ENCODE measurements at places on chromosomes 7 and 10.

DNA sequence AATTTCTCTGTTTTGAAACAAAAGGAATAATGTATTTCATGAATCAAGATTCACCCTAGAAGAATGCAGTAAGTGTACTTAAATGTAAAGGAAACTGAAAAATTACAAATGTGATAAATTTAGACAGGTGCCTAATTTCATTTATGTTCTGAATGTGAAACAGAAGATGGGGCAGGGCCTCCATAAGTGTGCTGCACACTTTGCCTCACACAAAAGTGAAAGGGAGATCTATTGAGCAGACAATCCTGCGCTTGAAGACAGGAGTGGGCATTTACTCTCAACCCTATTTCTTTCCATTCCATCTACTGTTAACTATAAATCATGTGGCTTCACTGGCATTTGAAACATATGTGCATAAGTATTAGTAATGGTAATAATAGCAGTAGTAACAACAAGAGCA is 36.2 kb downstream of the GNG11 start:
- DNase-seq: no peak

DNA sequence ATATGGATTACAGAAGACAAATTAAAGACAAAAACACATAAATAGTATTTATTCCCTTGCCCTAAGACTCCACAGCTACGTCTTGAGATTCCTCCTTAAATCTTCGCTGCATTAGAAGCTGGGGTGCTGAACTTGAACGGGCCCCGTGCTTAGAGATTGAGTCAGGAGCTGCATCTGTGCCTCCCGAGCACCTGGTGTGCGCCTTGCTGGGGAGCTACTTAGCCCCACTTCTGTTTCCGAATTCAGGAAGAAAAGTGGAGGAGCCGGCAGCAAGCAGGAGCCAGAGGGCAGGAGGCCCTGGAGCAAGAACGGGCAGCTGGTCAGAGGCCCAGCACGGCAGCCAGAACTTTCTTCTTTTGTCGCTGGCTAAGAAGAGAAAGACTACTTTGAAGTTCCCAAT is 30.4 kb upstream of the RNF32 start:
- no peak for DNase-seq

DNA sequence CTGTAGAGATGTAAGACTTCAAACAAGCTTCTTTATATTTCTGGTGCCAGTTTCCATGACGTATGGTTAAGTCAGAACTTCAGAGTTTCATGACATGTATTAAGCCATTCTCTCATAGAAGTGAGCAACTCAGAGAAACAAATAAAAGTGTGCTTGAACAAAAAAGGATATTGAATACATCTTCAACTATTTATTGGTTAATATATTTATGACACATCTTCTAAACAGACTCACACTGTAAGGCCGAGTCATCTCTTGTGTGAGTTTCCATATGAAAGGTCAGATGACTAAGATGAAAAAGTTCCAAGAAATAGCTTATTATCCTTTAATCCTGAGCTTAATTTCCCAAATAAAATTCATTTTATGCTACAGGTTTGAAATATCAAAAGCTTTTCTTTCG is 105.5 kb upstream of the CSTF2T start:
- DNase-seq: peak; percentile 40

GRCh38 chr10:96998329-96998888 is 166.3 kb downstream of the LCOR start:
- DNase-seq: peak; percentile 40

DNA sequence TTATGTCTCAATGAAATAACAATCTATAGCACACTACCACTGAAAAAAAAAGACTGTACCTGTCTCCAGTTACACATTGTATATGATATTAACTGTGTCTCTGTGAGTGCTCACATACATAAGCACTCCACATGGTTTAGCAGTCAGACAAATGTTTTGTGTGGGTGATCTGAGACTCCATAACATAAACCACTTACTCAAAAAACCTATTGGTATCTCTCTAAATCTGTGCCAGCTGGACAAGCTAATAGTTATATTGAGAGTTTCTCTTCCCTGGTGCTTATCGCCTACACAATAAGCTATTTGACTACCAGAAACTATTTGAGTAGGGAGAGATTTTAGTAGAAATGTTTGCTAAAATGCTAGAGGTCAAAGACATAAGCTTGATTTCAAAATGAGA is 190.1 kb upstream of the AGR3 start:
- no peak for DNase-seq

DNA sequence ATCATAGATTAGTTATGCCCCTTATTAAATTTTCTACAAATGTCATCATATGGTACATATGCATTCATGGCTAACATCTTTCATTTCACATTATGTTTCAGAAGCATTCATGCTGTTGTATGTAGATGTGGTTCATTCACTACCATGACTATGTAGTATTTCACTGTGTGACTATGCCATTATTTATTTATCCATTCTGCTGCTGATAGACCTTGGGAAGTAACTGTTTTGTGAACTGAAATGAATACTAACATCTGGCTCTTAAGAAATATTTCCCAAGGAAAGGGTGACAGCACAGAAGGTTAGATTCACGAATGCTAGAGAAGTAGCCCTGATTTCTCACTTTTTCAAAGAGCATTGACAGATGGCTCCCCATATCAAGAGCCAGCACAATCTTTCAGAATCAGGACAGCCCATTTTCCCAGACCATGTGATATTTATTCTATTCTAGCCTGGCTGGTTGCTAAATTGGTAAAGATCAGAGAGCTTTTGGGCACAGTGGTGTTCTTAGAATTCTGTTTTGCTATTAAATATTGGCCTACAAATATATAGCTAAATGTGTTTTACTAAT is 157.4 kb downstream of the DYNC1I1 start:
- DNase-seq: no peak

DNA sequence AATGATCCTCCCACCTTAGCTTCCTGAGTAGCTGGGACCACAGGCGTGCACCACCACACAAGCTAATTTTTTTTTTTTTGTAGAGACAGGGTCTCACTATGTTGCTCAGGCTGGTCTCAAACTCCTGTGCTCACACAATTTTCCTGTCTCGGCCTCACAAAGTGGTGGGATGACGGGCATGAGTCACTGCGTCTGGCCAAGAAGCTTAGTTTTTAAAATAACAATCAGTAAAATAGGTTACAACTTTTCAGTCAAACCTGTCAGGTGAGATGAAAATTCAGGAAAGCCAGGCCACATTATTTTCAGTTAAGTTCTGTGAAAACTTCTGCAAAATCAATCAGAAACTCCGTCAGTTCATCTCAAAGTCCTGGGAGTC is 55.4 kb downstream of the FAM241B start:
- no peak for DNase-seq

Data from EH (cell line).